WTC11 (cell line): ENCODE measurements at places on chromosomes 3 and 15. TPM values are rescaled to one million over a fixed set of nuclear protein-coding genes. Genes with fewer than 3 reads are reported as not detected.

The PFKFB4 gene
- total RNA-seq = 18.0 to 26.8 TPM (median 26.7 TPM) in 3 replicates

The ITIH4 gene
- total RNA-seq = 2.4 to 6.2 TPM (median 3.9 TPM) in 3 replicates

The PLSCR5 gene
- total RNA-seq = not detected in 3 replicates

The ANKRD63 gene
- total RNA-seq = 1.2 to 1.7 TPM (median 1.4 TPM) in 3 replicates

The IL12A gene
- total RNA-seq = 0.69 to 1.0 TPM (median 0.69 TPM) in 3 replicates

The CLDN18 gene
- total RNA-seq = 0.13 to 0.23 TPM (median 0.16 TPM) in 3 replicates

The PSMD6 gene
- total RNA-seq = 89.8 to 105 TPM (median 92.0 TPM) in 3 replicates

The FBLN2 gene
- 20.7 to 35.2 TPM (median 31.3 TPM) in 3 replicates for total RNA-seq

The KLHL40 gene
- not detected in 3 replicates for total RNA-seq
